GM12878 (cell line): ENCODE measurements at places on chromosomes 3 and 15. TPM values are rescaled to one million over a fixed set of nuclear protein-coding genes. Genes with fewer than 3 reads are reported as not detected.

DNA sequence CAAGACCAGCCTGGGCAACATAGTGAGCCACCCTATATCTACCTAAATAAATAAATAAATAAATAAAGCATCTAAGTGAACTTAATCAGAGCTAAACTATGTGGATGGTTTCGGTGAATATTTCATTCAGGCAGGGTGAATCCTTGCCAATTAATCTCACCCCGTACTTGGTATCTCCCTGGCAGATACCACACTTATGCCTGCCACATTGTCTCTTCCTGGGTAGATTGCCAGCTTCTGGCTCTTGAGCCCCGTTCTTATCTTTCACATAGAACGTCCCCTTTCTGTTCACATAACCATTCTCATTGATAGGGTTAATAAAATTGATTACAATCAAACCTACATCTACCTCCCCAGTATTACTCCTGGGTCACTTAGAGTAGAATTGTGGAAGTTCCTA lies 7.0 kb downstream of the SNAP23 start:
- H3K27me3 ChIP-seq = no peaks in the 10 kb centered on the region
- peak overlapping the region; percentile 81 for H3K27ac ChIP-seq
- no peak for DNase-seq
- no peaks in the 10 kb centered on the region for H3K36me3 ChIP-seq
- H3K4me1 ChIP-seq = peaks cover 68% of the 10 kb centered on the region

Gene RBP2
- polyA plus RNA-seq = not detected in 2 replicates

DNA sequence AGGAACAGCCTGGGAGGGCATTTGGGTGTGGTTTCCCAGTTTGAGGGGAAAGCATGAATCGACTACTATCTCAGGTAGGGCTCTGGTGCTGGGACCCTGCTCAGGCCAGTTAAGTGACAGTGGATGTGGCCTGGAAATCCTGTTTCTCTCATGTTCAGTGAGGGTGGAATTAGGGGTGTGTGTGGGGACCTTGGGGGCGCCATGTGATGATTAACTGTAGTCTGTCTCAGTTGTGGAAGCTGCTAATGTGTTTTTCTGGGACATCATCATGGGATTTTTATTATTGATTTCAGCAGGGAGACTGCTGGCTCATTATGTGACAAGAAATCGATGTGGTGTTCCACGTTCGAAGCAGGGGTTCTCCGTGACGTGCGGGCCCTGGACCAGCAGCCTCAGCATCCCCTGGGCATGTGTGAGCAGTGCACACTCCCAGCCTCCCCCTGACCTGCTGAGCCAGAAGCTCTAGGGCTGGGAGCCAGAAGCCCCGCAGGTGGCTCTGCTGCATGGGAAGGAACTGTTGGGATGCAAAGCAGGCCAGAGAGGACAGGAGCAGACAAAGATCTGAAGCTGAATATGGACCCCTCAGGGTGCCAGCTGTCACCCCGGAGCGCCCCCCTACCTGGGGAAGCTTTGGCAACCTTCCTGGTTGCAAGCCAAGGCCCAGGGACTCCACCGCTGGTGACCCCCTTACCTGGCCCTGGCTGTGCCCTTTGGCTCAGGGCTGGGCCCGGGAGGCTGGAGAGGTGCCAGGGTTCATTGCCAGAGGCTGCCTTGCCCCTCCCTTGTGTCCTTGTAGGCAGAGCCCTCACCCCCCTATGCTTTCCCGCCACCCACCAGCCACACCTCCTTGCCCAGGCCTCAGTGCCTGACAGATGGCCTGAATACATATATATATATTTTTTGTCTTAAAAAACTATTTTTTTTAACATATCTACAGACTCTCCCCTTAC lies 149.8 kb downstream of the APBA2 start:
- no peak overlapping the region for H3K4me3 ChIP-seq
- H3K36me3 ChIP-seq = no peaks in the 10 kb centered on the region
- no peak for DNase-seq
- no peak overlapping the region for H3K27ac ChIP-seq

Gene COPB2
- polyA plus RNA-seq = 139 and 143 TPM in 2 replicates

Gene MANF
- 103 and 107 TPM in 2 replicates for polyA plus RNA-seq

DNA sequence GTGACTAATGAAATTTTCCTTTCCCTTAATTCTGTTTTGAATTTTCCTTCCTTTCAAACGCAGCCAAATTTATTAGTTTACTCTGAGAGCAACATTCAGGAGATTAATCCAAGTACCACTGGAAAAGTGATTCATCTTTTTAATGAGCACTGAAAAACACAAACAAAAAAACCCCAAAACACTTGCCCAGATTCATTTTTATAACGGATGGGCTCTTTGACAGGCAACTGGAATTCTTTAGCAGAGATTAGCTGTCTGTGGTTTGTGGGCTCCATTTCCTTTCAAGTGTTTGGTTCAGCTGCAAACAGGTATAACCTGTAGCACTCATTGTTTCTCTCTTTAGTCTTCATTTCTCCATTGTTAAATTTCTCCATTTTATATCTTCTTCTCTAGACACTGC lies 3.1 kb upstream of the POLR2M start:
- no peak for DNase-seq
- no peak overlapping the region for H3K27ac ChIP-seq
- H3K27me3 ChIP-seq = no peaks in the 10 kb centered on the region
- H3K4me3 ChIP-seq = no peak overlapping the region
- no peaks in the 10 kb centered on the region for H3K36me3 ChIP-seq
- H3K4me1 ChIP-seq = peaks cover 3% of the 10 kb centered on the region

DNA sequence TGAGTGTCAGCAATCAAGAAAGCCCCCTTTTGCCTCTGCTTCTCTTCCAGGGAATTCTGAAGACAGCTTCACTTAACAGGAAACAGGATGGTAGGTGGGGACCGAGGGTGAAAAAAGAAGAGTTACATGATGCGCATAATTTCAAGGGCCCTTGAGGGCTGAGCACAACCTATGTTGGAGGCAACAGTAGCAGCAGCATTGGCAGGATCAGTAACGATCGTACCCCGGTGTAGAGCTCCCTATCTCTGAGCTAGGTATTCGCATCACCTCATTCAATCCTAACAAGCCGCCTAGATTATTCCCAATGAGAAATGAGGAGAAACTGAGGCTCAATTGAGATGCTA lies 432 bp upstream of the RAD54L2 start:
- no peaks in the 10 kb centered on the region for H3K27me3 ChIP-seq
- peak overlapping the region; percentile 62 for H3K27ac ChIP-seq
- DNase-seq = no peak
- H3K36me3 ChIP-seq = no peaks in the 10 kb centered on the region
- no peaks in the 10 kb centered on the region; the same call in 1 of the 2 replicates for H3K4me1 ChIP-seq

DNA sequence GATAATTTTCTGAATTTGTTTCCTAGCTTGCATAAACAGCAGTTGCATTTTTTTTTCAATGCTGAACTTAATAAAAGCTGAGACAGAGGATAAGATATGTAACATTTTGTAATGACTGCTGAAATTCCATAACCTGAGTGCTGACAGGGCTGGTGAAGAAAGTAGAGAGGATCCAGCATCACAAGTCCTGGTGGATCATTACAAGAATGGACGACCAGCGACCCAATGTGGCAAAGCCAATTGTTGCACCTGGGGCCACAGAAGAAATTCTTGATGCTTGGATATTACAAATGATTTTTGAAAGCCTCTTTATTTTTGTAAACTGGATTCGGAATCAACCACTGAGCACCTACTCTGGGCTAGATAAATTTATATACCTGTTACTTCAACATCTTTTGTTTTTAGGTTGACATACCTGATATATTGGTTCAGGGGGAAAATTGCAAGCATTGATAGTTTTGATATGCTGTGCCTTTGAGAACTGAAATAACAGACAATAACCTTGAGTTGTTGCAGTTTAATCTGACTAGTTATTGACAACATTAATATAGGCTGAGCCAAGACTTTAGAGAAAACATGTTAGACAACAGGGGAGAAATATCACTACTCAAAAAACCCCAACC lies 3.9 kb upstream of the ACTL6A start:
- no peak overlapping the region for H3K4me3 ChIP-seq
- no peaks in the 10 kb centered on the region for H3K36me3 ChIP-seq
- peak; percentile 12 for DNase-seq
- H3K27me3 ChIP-seq = no peaks in the 10 kb centered on the region; the same call in 1 of the 2 replicates
- H3K4me1 ChIP-seq = no peaks in the 10 kb centered on the region
- H3K27ac ChIP-seq = no peak overlapping the region

- no peaks in the 10 kb centered on the region for H3K36me3 ChIP-seq
- H3K4me1 ChIP-seq = peaks cover 11% of the 10 kb centered on the region; the same call in 1 of the 2 replicates
- H3K4me3 ChIP-seq = no peak overlapping the region
- DNase-seq = no peak
- no peaks in the 10 kb centered on the region for H3K27me3 ChIP-seq
Measured at GRCh38 chr3:129662191-129662608, 55.7 kb upstream of the PLXND1 start.

Gene LINGO1
- not detected in 2 replicates for polyA plus RNA-seq

DNA sequence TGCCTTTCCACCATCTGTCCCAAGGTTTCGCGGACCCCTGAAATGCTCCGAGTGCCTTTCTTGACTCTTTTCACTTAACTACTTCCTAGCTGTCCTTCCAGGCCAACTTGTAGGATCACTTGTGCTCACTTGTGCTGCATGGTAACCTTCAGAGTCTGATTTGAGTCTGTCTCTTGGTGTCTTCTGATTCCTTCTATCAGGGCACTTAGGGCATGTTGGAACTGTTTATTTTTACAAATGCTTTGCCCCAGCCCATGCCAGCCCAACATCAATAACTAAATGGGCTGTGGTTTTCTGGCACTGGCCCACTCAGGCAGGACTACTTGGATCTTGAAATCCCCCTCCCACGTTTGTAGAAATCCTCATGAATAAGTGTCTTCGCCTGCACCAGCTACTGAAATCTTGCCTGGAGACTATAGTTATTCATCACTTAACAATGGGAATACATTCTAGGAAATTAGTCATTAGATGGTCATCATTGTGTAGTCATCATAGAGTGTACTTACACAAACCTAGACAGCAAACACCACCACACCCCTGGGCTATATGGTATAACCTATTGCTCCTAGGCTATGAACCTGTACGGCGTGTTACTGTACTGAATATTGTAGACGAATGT lies 123.1 kb upstream of the STRIT1 start:
- H3K27ac ChIP-seq = no peak overlapping the region
- H3K4me3 ChIP-seq = no peak overlapping the region
- no peaks in the 10 kb centered on the region for H3K4me1 ChIP-seq
- no peaks in the 10 kb centered on the region for H3K27me3 ChIP-seq

GRCh38 chr3:178685591-178685906 lies 149.3 kb downstream of the KCNMB2 start:
- H3K27ac ChIP-seq = no peak overlapping the region
- no peaks in the 10 kb centered on the region for H3K27me3 ChIP-seq
- DNase-seq = no peak
- H3K4me3 ChIP-seq = no peak overlapping the region
- no peaks in the 10 kb centered on the region for H3K36me3 ChIP-seq

DNA sequence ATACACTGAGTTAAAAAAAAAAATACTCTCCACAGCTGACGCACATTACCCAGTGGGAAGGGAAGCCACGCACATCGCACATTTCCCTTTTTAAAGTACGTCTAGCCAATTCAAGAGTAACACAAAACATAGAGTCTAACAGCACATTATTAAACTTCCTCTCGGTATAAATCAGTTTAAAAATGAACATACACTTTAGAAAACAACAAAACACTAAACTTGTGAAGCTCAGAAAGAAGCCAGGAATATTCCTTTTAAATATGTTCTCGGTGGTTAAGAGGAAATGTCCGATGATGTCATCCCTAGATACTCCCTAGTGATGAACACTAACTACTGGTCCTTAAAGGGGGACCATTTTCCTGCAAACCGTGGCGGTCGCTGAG lies 721 bp downstream of the MYEF2 start:
- peak overlapping the region; percentile 92 for H3K4me3 ChIP-seq
- H3K27ac ChIP-seq = peak overlapping the region; percentile 65
- H3K36me3 ChIP-seq = no peaks in the 10 kb centered on the region; the same call in 1 of the 2 replicates
- peak; percentile 11 for DNase-seq
- no peaks in the 10 kb centered on the region for H3K27me3 ChIP-seq

DNA sequence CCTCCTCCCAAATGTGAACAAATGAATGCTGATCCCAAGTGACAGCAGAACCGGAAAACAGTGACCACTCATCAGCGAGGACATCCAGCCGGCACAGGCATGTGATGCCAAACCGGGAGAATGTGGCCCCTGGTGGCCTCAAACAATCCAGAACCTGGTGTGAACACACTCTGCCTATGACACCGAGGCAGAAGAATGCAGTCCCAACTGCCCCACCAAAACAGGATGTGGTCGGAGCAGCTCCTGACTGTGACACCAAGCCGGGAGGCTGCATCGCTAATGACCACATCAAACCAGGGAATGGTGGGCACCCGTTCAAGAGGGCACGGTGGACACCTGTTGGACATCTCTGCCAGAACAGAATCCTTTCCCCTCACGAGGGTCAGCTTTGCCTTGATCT lies 15.4 kb downstream of the SCN5A start:
- DNase-seq = no peak
- no peak overlapping the region for H3K27ac ChIP-seq
- H3K36me3 ChIP-seq = no peaks in the 10 kb centered on the region
- no peak overlapping the region for H3K4me3 ChIP-seq
- no peaks in the 10 kb centered on the region for H3K27me3 ChIP-seq
- no peaks in the 10 kb centered on the region for H3K4me1 ChIP-seq

Gene KCNH8
- polyA plus RNA-seq = not detected in 2 replicates
